Panc1 (cell line): ENCODE measurements at places on chromosomes 2 and 18. TPM values are rescaled to one million over a fixed set of nuclear protein-coding genes. Genes with fewer than 3 reads are reported as not detected.

GRCh38 chr2:101473911-101474701 is 806 bp downstream of the RFX8 start:
- DNase-seq, result no peak

DNA sequence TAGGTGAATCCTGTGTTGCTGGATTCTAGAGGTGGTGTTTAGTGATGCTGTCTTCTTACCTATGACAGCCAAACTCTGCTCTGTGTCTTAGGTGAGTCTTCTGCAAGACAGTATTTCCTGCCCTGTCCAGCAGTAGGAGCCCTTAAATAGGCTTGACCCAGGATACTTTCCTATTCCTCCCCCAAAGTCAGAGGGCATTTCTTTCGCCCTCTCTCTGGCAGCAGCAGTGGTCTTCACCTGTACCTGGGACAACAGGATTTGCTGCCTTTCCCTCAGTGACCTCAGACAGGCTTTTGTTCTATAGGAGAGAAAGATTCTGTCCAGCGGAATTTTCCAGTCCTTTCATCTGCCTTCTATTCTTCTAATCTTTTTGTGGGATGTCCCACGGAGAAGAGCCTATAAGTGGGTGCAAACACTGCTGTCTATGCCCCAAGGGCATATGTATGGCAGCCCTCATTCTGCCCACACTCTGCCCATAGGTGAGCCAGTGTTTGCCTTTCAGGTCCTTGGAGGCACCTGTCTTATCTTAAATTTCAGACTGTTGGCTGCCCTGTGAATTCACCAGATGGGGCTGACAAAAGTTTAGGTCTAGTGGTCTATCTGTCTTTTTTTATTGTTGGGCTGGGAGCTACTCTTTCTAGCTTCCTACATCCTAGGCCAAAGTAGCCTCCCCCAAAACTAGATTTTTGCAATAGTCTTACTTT is 177.3 kb upstream of the SPOPL start:
- DNase-seq, result no peak

The HOXD13 gene
- not detected for total RNA-seq

The UBXN4 gene
- 83.7 TPM for total RNA-seq

DNA sequence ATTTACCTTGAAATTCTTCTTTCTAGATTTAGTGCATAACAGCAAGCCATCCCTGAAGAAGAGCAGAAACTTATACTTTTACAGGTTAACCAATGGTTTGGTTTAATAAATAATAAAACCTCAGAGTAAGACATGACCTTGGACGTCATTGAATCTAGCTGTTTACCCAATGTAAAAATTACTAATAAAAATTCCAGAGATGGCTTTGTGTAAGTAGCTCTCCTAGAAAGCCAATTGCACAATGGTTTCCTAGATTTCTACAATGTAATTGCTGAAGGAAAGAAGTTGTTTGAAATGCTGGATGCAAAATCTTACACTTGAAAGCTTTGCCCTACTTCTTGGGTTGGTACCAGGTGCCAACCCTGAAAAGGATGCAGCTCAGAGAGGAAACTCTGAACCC is 1.5 kb downstream of the XDH start:
- DNase-seq, result no peak

The IKZF2 gene
- 0.44 TPM for total RNA-seq

The MLPH gene
- total RNA-seq, result 60.2 TPM

DNA sequence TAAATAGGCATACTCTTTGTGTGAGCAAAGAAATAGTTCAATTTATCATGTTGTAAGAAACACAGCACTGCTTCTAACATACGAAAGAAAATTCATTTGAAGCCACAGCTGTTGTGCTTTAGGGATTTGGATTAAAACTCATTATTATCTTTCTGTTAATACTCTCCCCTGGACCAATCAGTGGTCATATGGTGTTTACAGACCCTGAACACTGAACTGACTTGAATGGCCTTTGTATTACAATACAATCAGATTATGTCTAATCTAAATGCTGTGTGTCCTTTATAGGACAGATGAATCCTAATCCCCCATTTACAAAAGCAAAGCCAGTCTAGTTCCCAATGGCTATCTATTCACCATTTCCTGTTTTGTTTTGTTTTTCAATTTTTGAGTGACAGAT is 36.5 kb downstream of the ZNF385B start:
- no peak for DNase-seq

GRCh38 chr2:226403369-226403768 is 396.3 kb downstream of the IRS1 start:
- no peak for DNase-seq

DNA sequence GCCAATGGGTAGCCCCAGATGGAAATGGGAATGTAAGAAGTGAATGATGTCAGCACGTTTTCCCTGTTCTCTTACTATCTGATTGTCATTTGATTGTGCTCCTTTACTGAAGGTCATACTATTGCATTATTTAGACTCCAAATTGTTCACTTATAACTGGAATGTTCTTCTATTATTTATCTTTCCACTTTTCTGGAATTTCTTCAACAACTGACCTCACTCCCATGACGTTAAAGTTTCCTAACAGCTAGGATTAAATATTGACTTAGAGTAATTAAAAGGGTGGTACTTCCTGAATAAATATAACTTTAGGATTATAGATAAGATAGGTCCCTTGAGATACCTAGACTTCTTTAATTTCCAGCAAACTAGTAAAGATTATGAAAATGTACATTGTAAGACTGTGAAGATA is 10.9 kb upstream of the GULP1 start:
- DNase-seq, result no peak

- DNase-seq, result no peak
Observed at GRCh38 chr2:228681426-228681825, 499.9 kb upstream of the SPHKAP start.

GRCh38 chr2:68466361-68466777 is 725 bp downstream of the FBXO48 start:
- DNase-seq, result no peak

The DCDC2C gene
- not detected for total RNA-seq
